CD8-positive, alpha-beta memory T cell (primary cell): ENCODE measurements at places on chromosomes 13 and 19. TPM values are rescaled to one million over a fixed set of nuclear protein-coding genes. Genes with fewer than 3 reads are reported as not detected.

Gene TGFB1
- total RNA-seq = 152 TPM

Gene OR7A5
- not detected for total RNA-seq

Gene B9D2
- total RNA-seq = 9.7 TPM

Gene JUND
- 300 TPM for total RNA-seq

Gene SAMD1
- total RNA-seq = 97.8 TPM

Gene ADPRHL1
- total RNA-seq = 0.85 TPM

Gene PSPN
- total RNA-seq = 1.6 TPM

Gene PLEKHA4
- total RNA-seq = 2.5 TPM

Gene GAPDHS
- not detected for total RNA-seq

Gene F2RL3
- not detected for total RNA-seq

Gene BICRA
- 11.5 TPM for total RNA-seq

Gene ACER1
- not detected for total RNA-seq

Gene SPACA4
- not detected for total RNA-seq

Gene MEF2B
- 2.0 TPM for total RNA-seq

Gene SERPINE3
- not detected for total RNA-seq

Gene IL17D
- total RNA-seq = 0.98 TPM

Gene IGFL2
- not detected for total RNA-seq

Gene WDR62
- total RNA-seq = 15.7 TPM

Gene PDX1
- total RNA-seq = not detected

Gene SMIM44
- total RNA-seq = not detected

Gene ZNF229
- 1.6 TPM for total RNA-seq

Gene CATSPERD
- not detected for total RNA-seq

Gene CYP4F8
- total RNA-seq = not detected

Gene GTF2F1
- total RNA-seq = 66.2 TPM

Gene KLK12
- total RNA-seq = not detected

Gene TSHZ3
- 0.35 TPM for total RNA-seq

Gene CDX2
- total RNA-seq = not detected

Gene LILRB4
- total RNA-seq = 0.69 TPM

Gene CPT1C
- 0.66 TPM for total RNA-seq

Gene LRG1
- total RNA-seq = not detected

Gene ZNF616
- total RNA-seq = 12.6 TPM

Gene CEACAM4
- total RNA-seq = not detected

Gene ZNF577
- total RNA-seq = 4.6 TPM

Gene PLIN4
- not detected for total RNA-seq

Gene CEBPG
- 27.8 TPM for total RNA-seq

Gene MCEMP1
- not detected for total RNA-seq

Gene CYP4F22
- 0.71 TPM for total RNA-seq

Gene SHD
- not detected for total RNA-seq

Gene SRRM5
- total RNA-seq = 0.24 TPM

Gene CLEC17A
- 0.72 TPM for total RNA-seq

Gene NLRP11
- total RNA-seq = 0.07 TPM

Gene CD70
- 63.1 TPM for total RNA-seq

Gene IL11
- total RNA-seq = 0.27 TPM

Gene OR7C1
- total RNA-seq = not detected

Gene ZNF560
- not detected for total RNA-seq

Gene MAU2
- total RNA-seq = 52.3 TPM

Gene IZUMO2
- not detected for total RNA-seq

Gene DAND5
- total RNA-seq = not detected
